ENCODE measurements at places on chromosomes 2 and 18.

- peak; percentile 96 for DNase-seq
Observed at GRCh38 chr2:65320042-65320725, 92.6 kb downstream of the ACTR2 start.

GRCh38 chr2:24731923-24732322, 61.3 kb downstream of the PTRHD1 start:
- no peak for DNase-seq

DNA sequence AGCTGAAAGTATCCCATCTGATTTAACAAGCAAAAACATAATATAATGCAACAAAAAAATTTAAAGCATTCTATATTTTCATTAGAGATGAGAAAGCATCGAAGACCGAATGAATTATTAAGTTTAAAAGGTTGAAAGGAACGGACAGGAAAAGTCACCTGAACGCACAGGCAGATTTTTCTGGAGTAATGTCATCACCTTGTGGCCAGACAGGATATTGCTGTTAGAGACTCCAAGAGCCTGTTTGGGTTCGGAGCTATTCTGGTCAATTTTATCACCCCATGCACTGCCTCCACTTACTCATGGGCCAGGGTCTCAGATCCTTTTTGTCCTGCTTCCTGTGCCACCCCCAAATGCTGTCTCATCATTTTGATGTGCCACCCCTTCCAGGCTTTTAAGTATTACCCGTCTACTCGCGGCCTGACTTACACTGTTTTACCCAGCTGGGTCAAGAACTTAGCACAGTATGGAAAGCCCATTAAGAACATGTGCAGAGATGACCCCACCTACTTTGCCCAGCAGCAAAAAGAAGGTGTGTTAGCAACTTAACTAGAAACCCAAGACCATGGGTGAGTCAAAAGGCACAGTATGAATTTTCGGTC, 27.3 kb downstream of the GKN2 start:
- DNase-seq: peak; percentile 66

DNA sequence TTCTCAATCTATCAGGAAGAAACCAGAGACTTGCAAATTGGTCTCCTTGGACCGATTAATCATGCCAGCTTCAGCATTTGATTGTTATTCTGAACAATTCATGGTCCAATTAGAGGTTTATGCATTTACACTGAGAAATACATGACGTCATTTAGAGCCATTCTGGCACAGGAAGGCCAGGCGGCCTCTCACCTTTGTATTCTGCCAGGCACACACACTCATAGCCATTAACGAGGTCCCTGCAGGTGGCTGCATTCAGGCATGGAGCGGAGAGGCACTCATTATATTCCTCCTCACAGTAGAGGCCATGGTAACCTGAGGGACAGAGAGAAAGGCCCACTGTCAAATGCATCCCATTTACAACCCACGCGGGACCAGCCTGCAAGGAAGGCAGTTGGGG, 146.8 kb upstream of the PID1 start:
- DNase-seq: no peak

DNA sequence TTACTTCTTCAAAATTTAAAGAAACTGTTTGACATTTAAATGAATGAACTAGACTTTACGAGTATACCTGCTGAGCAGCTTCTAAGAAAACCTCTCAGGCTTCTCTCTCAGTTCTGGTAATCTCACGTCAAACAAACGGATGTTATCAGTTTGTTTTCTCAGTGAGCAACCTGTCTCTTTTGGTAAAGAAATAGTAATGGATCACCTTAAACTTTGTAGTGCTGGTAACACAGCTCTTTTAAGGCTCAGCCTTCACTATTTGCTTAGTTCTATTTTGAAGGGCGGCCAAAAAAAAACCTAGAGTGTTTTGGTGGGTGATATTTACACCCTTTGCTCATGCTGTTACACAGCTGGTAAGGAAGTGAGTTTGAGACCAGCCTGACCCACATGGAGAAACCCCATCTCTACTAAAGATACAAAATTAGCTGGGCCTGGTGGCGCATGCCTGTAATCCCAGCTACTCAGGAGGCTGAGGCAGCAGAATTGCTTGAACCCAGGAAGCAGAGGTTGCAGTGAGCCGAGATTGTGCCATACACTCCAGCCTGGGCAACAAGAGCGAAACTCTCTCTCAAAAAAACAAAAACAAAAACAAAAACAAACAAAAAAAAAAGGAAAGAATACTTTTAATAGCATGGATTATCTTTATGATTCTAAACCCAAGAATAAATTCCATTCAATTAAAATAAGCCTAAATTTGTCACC, 15.9 kb downstream of the FN1 start:
- no peak for DNase-seq

GRCh38 chr18:14928396-14928795, 180.4 kb downstream of the ANKRD30B start:
- no peak for DNase-seq

DNA sequence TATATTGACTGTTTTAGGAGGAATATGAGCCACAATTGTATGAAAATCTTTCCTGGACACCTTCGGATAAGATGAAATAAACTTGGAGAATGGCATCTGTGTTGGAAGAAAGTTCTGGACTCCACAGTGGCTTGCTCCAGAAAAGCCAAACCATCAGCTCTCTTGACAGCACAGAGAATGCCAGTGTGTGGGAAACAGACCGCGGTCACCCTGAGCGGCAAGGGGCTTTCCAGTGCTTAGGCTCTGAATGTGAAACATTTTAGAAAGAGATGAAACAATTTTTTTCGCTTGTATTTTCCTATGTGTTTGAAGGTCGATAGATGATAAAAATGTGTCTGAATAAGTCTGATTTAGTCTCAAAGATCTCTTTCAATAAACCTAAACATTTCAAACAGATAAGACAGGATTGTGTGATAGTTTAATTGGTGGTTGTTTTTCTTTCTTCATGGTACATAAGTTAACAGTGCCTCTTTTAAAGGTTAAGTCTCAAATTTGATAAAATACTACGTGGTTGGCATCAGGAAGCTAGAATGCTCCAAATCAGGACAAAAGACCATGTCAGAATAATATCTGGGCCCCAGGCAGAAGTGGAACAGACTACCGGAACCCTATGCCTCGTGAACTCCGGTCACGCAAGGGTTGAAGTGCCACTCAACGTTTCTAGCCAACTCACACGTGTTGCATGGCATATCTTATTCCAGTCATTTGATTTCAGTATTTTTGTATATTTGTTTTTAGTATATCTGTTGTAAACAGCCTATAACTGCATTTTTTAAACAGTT, 28.9 kb downstream of the PTGR3 start:
- no peak for DNase-seq

DNA sequence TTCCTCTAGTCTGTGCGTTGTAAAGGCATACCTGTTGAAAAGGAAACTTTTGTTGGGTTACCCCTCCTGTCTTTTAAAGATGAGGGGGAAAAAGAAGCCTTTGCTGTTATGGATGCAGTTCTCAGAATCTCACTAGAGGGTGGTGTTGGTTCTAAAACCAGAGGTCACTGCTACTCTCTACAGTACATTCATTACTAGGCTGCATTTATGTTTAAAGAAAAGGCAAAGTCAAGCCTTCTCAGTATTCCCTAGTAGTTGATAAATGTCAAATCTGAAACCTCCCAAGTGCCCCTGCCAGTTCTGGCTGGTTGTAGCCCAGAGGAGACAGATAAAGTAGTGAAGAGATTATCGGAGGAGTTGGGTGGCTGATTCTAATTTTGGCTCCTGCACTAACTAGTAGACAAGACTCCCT, 1.4 kb upstream of the PLCL1 start:
- DNase-seq: peak; percentile 65

All from mesenchymal stem cell (in vitro differentiated cells and primary cell).